ENCODE measurements at places on chromosomes 2 and 18.

- no peak overlapping the region for H3K4me3 ChIP-seq
- no peaks in the 10 kb centered on the region for H3K36me3 ChIP-seq
- no peak overlapping the region for H3K27ac ChIP-seq
- H3K4me1 ChIP-seq: no peaks in the 10 kb centered on the region
- H3K27me3 ChIP-seq: no peaks in the 10 kb centered on the region
Measured at GRCh38 chr2:146506851-146507250, 1338.0 kb upstream of the ACVR2A start.

GRCh38 chr2:52074130-52074719 lies 1042.3 kb upstream of the NRXN1 start:
- no peaks in the 10 kb centered on the region for H3K4me1 ChIP-seq
- no peaks in the 10 kb centered on the region for H3K27me3 ChIP-seq
- H3K27ac ChIP-seq: no peak overlapping the region
- H3K36me3 ChIP-seq: no peaks in the 10 kb centered on the region
- no peak for DNase-seq
- no peak overlapping the region for H3K4me3 ChIP-seq

DNA sequence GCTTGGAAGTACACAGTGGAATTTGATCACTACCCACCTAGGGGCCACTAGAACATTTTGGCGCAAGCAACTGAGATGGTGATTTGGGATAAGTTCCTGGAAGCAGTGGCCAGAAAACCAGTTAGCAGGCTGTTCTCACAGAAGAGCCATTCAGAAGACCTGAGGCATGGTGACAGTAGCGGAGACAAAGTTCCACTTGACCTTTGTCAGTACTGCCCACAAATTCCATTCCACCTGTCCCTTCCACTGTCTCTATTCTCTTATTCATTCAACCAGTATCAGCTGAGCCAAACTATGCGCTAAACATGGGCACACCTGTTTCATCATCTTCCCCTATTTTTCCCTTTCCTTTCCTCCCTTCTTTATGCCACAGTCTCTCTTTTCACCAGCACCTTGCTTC lies 59.2 kb upstream of the PPP1CB start:
- no peak overlapping the region for H3K4me3 ChIP-seq
- no peak for DNase-seq
- no peaks in the 10 kb centered on the region for H3K36me3 ChIP-seq
- no peak overlapping the region for H3K27ac ChIP-seq

DNA sequence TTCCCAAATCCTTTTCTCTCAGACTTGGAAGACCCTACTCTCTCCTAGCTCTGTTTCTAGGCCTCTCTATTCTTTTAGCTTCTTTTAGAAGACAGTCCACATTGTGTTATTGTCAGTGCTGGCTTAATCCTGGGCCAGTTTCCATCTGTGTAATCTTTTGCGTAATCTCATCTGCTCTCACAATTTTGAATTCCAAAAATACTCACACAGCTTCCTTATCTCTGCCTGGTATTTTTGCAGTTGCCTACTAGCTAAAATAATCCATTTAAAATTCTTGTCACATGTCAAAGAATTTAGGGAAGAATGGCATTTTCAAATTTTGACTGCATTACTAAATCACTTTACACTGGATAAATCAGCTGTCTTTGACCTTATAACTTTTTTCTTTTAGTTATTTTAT lies 200.6 kb upstream of the MEX3C start:
- H3K36me3 ChIP-seq: no peaks in the 10 kb centered on the region
- H3K4me3 ChIP-seq: no peak overlapping the region
- H3K27ac ChIP-seq: no peak overlapping the region
- no peak for DNase-seq

- no peak overlapping the region for H3K27ac ChIP-seq
- no peaks in the 10 kb centered on the region for H3K36me3 ChIP-seq
- DNase-seq: no peak
- H3K4me1 ChIP-seq: peaks cover 2% of the 10 kb centered on the region
Measured at GRCh38 chr2:25368660-25369059, 26.9 kb upstream of the DNMT3A start.

- H3K36me3 ChIP-seq: no peaks in the 10 kb centered on the region
- DNase-seq: no peak
- no peaks in the 10 kb centered on the region for H3K4me1 ChIP-seq
- no peak overlapping the region for H3K4me3 ChIP-seq
- no peak overlapping the region for H3K27ac ChIP-seq
Measured at GRCh38 chr18:76174451-76174850, 320.6 kb downstream of the ZNF516 start.

- H3K4me3 ChIP-seq: no peak overlapping the region
- peak; percentile 39 for DNase-seq
- H3K4me1 ChIP-seq: peaks cover 6% of the 10 kb centered on the region
- H3K36me3 ChIP-seq: no peaks in the 10 kb centered on the region
Measured at GRCh38 chr2:20015482-20016083, 3.1 kb upstream of the MATN3 start.

GRCh38 chr2:226999661-227000060 lies 163.8 kb downstream of the RHBDD1 start:
- no peaks in the 10 kb centered on the region for H3K27me3 ChIP-seq
- H3K4me3 ChIP-seq: no peak overlapping the region
- no peak overlapping the region for H3K27ac ChIP-seq
- DNase-seq: no peak
- H3K36me3 ChIP-seq: peaks cover 5% of the 10 kb centered on the region

DNA sequence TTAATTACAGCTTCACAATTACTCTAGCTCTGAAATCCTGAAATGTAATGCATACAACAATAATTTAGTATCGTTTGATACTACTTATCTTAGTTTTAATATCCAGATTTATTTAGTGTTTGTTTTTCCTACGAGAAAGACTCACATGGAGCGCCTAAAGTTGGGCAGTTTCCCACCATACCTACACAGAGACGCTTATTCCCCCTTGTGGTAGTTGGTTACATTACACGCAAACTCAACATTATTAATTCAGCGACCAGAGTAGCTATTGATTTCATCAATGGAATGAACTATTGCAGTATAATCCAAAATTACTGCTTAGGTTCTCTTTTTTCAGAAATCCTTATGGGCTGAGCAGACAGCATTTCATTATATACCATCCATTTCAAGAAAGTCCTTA lies 164.0 kb upstream of the REG3G start:
- no peak overlapping the region for H3K27ac ChIP-seq
- no peaks in the 10 kb centered on the region for H3K36me3 ChIP-seq
- H3K4me3 ChIP-seq: no peak overlapping the region

DNA sequence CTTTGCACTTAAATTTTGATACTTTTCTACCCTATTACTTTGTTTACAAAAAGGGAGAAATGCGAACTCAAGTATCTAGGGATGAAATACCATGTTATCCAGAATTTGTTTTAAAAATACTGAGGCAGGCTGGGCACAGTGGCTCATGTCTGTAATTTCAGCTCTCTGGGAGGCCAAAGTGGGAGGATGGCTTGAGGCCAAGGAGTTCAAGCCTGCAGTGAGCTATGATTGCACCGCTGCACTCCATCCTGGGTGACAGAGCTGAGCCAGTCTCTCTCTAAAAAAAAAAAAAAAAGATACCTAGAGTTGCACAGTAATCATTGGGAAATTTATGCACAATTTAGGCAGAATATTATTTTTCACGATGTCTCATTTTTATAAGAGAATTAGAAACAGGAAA lies 12.4 kb upstream of the VAPA start:
- H3K36me3 ChIP-seq: no peaks in the 10 kb centered on the region
- DNase-seq: no peak
- H3K4me1 ChIP-seq: no peaks in the 10 kb centered on the region
- no peak overlapping the region for H3K4me3 ChIP-seq
- no peak overlapping the region for H3K27ac ChIP-seq
- H3K27me3 ChIP-seq: no peaks in the 10 kb centered on the region

- H3K36me3 ChIP-seq: no peaks in the 10 kb centered on the region
- no peak overlapping the region for H3K27ac ChIP-seq
- H3K4me3 ChIP-seq: no peak overlapping the region
- H3K4me1 ChIP-seq: peaks cover 7% of the 10 kb centered on the region
Measured at GRCh38 chr2:240236217-240237111, 96.0 kb upstream of the OTOS start.

DNA sequence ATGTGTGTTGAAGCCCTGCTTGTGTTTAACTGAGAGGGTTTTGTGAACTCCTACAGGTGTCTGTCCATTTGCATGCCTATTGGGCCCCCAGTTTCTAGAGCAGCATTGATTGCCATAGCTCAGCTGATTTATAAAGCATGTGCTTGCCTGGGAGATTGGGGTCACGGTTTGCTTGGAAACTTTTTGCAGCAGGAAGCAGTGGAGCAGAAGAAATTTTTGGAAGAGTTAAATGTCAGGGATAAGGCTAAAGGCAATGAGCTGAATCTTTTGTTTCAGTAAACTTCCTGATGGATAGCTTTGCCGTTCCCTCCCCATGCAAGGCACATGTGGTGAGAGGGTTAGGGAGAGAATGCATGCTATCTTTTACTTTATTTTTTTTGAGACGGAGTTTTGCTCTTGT lies 102.2 kb downstream of the PTPRM start:
- no peaks in the 10 kb centered on the region for H3K4me1 ChIP-seq
- no peak for DNase-seq
- no peak overlapping the region for H3K4me3 ChIP-seq
- no peaks in the 10 kb centered on the region for H3K27me3 ChIP-seq

- no peaks in the 10 kb centered on the region for H3K36me3 ChIP-seq
- H3K4me3 ChIP-seq: no peak overlapping the region
- H3K27me3 ChIP-seq: no peaks in the 10 kb centered on the region
Measured at GRCh38 chr2:124566518-124566970, 541.5 kb downstream of the CNTNAP5 start.

GRCh38 chr2:195490319-195490718 lies 166.7 kb upstream of the SLC39A10 start:
- H3K27ac ChIP-seq: no peak overlapping the region
- H3K4me3 ChIP-seq: no peak overlapping the region
- no peak for DNase-seq
- no peaks in the 10 kb centered on the region for H3K36me3 ChIP-seq
- peaks cover 13% of the 10 kb centered on the region for H3K4me1 ChIP-seq
- no peaks in the 10 kb centered on the region for H3K27me3 ChIP-seq

- H3K36me3 ChIP-seq: no peaks in the 10 kb centered on the region
- DNase-seq: no peak
- H3K4me3 ChIP-seq: no peak overlapping the region
- H3K27ac ChIP-seq: no peak overlapping the region
Measured at GRCh38 chr2:8518979-8519668, 162.7 kb upstream of the ID2 start.

- no peak for DNase-seq
- H3K4me1 ChIP-seq: peaks cover 65% of the 10 kb centered on the region
- no peak overlapping the region for H3K27ac ChIP-seq
- H3K4me3 ChIP-seq: no peak overlapping the region
- H3K27me3 ChIP-seq: no peaks in the 10 kb centered on the region
- no peaks in the 10 kb centered on the region for H3K36me3 ChIP-seq
Measured at GRCh38 chr2:168243061-168243460, 4.3 kb downstream of the STK39 start.

DNA sequence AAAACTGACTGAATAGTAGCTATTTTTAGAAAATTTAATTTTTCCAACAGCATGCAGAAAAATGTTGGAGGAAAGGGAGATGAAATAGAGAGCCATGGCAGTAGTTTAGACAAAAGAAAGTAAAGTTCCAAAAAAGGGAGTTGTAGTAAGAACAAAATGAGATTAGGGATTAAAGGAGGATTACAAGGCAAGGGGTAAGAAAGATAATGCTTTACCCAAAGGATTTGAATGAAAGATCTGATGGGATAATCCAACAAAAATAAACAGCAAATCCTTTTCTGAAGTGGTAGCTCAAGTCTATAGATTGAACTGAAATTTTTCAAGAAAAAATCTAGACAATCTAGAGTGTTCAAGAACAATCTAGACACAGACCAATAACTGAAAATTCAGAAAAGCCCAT lies 644.3 kb upstream of the FSHR start:
- H3K4me1 ChIP-seq: no peaks in the 10 kb centered on the region
- H3K4me3 ChIP-seq: no peak overlapping the region
- no peak overlapping the region for H3K27ac ChIP-seq

DNA sequence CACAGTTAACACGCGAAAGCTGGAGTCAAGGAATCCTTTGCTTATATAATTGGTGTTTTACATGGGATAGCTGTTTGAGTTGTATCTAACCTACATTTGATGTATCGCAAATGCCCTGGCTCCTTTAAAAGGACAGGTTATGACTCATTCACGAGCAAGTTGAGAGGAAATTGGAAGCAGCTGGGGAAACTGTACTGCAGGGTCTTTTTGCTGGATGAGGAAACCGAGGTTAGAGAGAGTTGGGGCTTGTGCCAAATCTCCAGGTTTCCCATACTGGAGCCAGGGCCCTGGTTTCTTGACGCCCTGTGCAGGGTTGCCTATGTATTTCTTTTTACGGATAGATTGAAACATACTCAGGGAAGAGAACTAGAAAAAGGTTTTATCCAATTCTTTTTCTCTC lies 60.0 kb upstream of the SPTBN1 start:
- H3K27me3 ChIP-seq: no peaks in the 10 kb centered on the region
- H3K27ac ChIP-seq: no peak overlapping the region
- no peak for DNase-seq
- no peak overlapping the region for H3K4me3 ChIP-seq
- no peaks in the 10 kb centered on the region for H3K4me1 ChIP-seq
- no peaks in the 10 kb centered on the region for H3K36me3 ChIP-seq

GRCh38 chr2:216274194-216274840 lies 98.0 kb downstream of the MARCHF4 start:
- no peaks in the 10 kb centered on the region for H3K36me3 ChIP-seq
- DNase-seq: no peak
- H3K27ac ChIP-seq: no peak overlapping the region
- H3K4me1 ChIP-seq: no peaks in the 10 kb centered on the region
- no peaks in the 10 kb centered on the region for H3K27me3 ChIP-seq
- H3K4me3 ChIP-seq: no peak overlapping the region

DNA sequence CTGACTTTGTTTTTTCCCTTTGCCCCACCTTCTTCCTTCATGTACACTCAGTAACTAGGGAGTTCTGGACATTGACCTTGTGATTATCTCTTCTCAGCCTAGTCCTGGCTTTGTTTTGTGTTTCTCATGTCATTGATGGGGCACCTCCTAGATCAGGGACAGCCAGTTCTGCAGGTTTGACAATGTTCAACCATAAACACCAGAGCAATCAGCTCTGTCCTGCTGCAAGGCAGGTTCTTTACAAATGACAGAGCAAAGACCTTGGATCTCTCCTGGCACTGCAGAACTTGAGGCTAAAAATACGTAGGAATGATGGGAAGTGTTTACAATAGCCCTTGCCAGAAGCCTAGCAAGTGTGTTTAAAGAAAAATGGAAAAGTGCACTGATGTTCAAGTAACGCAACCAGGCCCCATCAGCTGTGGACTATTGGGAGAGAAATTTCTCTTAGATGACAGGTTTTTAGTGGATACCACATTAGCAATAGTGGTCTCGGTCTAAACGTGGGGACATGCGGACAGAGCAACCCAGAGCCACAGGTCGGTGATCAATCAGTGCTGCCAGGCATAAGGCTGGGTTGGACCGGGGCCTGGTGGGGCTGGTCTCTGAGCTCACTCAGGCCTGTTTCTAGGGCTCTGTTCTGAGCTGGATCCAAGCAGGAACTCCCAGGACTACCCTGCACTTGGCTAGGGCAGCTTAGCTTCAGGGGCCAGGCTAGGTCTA lies 76.8 kb downstream of the SOWAHC start:
- no peaks in the 10 kb centered on the region for H3K27me3 ChIP-seq
- H3K36me3 ChIP-seq: no peaks in the 10 kb centered on the region
- H3K4me3 ChIP-seq: no peak overlapping the region

- no peaks in the 10 kb centered on the region for H3K4me1 ChIP-seq
- H3K4me3 ChIP-seq: no peak overlapping the region
- no peak overlapping the region for H3K27ac ChIP-seq
- H3K36me3 ChIP-seq: no peaks in the 10 kb centered on the region
Measured at GRCh38 chr2:144361742-144362141, 158.2 kb downstream of the ZEB2 start.

GRCh38 chr2:134429886-134430285 lies 176.0 kb downstream of the MGAT5 start:
- no peaks in the 10 kb centered on the region for H3K4me1 ChIP-seq
- peaks cover 32% of the 10 kb centered on the region for H3K36me3 ChIP-seq
- H3K4me3 ChIP-seq: no peak overlapping the region
- DNase-seq: no peak
- H3K27me3 ChIP-seq: no peaks in the 10 kb centered on the region
